ENCODE measurements at places on chromosomes 3 and 15.

DNA sequence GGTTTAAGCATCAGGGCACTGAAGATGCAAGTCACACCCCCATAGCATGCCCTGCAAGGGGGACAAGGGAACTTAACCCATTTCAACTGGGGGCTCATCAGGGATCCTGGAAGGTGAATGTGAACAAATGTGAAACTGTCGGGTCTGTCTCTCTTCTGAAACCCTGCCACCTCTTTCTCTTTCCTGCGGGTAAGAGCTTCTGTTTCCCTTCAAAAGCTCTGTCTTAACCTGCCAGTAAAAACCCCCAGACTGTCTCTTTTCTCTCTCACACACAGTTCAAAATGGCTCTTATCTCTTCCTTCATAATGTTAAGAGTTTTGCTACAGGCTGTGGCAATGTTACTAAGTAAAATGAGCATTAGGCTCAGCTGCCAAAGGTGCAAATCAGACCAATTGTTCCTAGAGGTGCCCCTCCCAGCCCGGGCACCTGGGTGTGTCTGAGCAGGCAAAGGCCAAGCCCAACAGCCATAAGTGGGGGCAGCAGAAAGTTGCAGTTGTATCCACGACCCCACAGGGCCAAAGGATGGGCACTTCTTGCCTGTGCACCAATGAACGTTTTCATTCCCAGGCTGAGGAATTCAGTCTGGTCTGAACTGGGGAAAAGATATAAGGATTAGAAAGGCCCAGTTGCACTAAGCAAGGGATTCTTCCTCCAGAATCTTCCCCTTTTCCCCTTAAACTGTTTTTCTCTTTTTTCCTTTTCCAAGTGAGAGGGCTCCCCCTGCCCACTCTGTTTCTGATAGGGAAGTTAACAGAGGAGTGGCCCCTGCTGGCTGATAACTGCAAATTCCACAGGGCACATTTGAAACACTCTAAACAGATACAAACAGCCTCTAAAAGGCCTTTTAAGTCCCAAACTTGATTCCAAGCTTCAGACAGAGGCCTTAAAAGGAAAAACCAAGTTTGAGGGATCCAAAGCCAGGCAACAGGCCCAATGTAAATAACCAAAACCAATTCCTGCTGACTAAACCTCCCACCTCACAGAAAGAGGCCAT lies 113.8 kb upstream of the EPHA6 start:
- DNase-seq = no peak

GRCh38 chr15:48423896-48424475 lies 92.8 kb downstream of the DUT start:
- DNase-seq = no peak

DNA sequence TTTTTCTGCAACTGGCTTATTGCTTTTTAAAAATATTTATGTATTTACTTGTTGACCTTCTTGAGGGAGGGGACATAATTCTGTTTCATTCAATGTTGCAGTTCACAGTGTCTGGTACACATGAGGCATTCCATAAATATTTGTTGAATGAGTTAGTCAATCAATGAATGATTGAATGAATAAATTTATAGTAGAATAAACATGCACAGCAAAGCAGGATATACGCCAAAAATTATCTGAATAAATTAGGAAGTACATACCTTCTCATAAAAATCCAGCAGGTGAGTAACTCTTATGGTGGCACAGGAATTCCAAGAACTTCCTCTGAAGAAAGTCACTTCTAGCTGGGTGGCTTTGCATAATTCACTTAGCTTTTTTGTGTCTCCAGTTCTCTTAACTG lies 469.4 kb upstream of the ATP11B start:
- no peak for DNase-seq

DNA sequence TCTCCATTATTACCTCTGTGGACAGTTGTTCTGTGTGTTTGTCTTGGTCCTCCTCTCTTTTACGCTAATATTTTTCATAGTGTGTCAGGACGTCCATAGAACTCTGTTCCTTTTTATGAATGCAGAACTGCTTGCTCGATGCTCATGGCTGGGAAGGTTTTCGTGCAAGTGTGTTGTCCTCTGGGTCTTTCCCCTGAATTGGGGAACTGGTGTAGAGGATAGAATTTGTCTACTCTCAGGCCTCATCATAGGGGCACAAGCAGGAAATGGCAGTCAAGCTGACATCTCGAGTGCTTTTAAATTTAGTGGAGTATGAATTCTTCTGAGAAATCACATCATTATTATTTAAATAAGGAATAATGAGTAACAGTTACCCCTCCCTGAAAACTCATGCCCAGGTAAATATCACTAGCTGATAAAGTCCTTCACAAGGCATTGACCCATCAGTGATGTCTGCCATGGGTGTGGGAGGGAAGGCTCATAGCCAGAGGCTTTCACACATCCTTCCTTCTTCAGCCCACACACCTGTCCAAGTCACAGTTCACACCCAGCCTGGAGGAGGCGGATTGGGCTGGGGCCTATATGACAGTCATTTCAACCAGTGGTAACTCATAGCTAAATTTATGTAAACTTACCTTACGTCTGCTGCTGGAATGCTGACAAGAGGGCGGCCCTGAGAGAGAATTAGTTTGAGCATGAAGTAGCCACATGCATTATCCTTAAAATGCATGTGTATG lies 226.1 kb downstream of the PLCL2 start:
- DNase-seq = peak; percentile 63

GRCh38 chr3:153038367-153038766 lies 123.7 kb upstream of the RAP2B start:
- no peak for DNase-seq

DNA sequence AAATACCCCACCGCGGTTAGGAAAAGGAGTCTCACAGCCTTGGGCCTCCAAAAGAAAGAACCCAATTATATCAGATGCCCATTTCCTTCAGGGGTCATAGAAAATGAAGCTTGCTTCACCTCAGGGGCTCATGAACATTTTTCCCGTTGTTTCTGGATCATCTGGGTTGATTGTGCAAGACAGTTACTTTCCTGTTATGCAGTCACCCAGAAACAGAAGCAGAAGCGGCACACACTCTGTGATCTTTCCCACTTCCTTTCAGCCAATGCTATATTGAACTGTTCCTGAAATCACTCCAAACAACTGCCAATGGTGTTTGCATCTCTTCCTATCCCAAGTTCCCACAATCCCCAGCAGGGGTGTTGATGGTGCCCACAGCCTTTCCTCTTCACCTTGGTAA lies 295.6 kb upstream of the RASGRP1 start:
- no peak for DNase-seq

- DNase-seq = no peak
Observed at GRCh38 chr3:65671004-65671403, 367.7 kb downstream of the MAGI1 start.

GRCh38 chr3:43865887-43866528 lies 175.3 kb downstream of the ABHD5 start:
- no peak for DNase-seq

- peak; percentile 55 for DNase-seq
Observed at GRCh38 chr15:101501703-101502373, 12.3 kb upstream of the PCSK6 start.

GRCh38 chr15:92906563-92907081 lies 6.5 kb downstream of the CHD2 start:
- DNase-seq = peak; percentile 44

GRCh38 chr3:135141160-135141559 lies 346.1 kb downstream of the EPHB1 start:
- DNase-seq = no peak

- DNase-seq = no peak
Observed at GRCh38 chr3:157145606-157146322, 14.2 kb downstream of the CCNL1 start.

GRCh38 chr3:183586477-183586876 lies 31.0 kb upstream of the KLHL6 start:
- DNase-seq = no peak

GRCh38 chr3:125141596-125142419 lies 70.7 kb downstream of the SLC12A8 start:
- peak; percentile 43 for DNase-seq

- no peak for DNase-seq
Observed at GRCh38 chr3:65833761-65834505, 204.8 kb downstream of the MAGI1 start.

- no peak for DNase-seq
Observed at GRCh38 chr3:53188136-53188685, 27.2 kb downstream of the PRKCD start.

DNA sequence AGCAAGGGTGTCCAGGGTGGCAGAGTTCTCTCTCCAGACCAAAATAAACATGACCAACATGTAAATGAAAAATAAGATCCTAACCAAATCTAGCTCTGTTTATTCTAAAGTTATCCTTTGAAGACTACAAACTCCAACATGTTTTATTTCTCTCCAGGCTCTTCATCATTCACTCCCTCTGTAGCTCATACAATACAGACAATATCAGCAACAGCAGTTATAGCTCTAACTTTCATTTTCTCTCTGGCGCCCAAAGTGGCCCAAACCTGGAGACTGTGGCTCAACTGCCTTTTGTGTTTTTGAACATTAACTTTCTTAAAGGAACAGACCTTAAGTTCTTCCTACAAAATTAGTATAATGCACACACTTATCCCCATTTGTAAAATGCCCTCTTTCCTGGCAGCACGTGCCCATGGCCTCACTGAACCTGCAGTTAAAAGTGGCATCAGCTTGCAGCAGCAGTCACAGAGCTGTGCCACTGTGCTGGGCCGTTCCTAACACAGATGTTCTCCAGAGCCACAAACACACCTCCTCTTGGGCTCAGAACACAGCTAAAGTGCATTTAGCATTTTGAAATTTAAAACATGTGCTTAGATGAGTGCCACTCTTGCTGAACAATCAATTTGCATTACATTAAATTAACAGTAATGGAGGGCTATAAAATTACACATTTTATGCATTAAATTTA lies 91.9 kb downstream of the RORA start:
- no peak for DNase-seq

- no peak for DNase-seq
Observed at GRCh38 chr3:129718201-129718600, 111.7 kb upstream of the PLXND1 start.

DNA sequence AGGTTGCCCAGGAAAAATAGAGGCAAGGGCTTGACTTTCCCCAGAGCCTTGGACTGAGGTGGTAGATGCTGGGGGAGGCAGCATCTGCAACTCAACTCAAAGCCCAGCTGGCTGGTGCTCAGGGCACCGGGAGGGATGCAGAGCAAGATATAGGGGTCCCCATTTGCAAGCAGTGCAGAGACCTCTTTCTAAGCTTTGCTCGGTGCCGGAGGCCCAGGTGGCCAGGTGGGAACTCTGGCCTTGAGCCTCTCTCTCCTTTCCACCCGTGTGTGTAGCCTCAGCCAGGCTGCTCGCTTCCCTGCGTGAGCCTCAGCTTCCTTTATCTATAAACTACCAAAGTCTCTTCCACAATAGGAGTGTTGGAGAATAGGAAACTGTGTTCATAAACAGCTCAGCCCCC lies 36.5 kb downstream of the SLC6A6 start:
- no peak for DNase-seq

- peak; percentile 91 for DNase-seq
Observed at GRCh38 chr3:194103983-194104751, 31.8 kb upstream of the HES1 start.
